Esophagus muscularis mucosa (tissue), 4 donors: ENCODE measurements at places on chromosomes 2 and 18.
A peak's percentile ranks its signal among the peaks of the same experiment; 100 is the strongest.

DNA sequence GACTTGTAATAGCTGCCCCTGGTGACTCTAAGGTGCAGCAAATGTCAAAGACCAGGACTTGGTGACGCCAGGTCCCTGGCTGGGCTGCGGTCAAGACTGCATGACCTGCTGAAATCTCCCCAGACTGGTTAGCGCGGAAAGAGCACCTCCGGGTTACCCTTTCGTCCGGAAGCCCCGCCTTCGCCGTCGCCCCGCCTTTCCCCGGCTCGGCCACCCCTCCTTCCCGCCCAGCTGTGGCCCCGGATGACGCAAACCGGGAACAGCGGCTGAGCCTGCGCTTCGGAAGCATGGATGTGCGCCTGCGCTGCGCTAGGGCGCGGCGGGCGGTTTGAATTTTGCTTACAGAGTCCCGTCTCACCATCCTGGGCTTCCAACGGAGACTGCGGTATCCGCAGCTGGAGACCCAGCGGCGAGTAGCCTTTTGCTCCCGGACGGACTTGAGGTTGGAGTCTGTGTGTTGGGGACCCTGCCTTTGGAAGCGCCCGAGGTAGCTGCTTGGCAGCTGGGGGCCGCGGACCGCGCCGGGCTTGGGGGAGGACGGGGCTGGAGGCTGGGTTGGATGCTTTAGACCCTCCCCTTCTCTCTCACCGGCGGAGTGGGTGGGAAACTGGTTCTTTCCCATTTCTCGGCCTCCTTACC lies at the start of gene SKA1:
Gene SKA1, plus strand, starts transcription at position 294 of the 639 bp plus-strand sequence. CDS start 785 bp downstream, outside the sequence.
- DNase-seq = peak; percentile 97

- no peak for DNase-seq
Measured at GRCh38 chr2:209145941-209146681, 277.7 kb upstream of the MAP2 start.

GRCh38 chr18:8381821-8382459 lies 227.3 kb upstream of the RAB12 start:
- DNase-seq = no peak

GRCh38 chr2:37911296-37911873 lies 13.7 kb upstream of the RMDN2 start:
- no peak for DNase-seq

DNA sequence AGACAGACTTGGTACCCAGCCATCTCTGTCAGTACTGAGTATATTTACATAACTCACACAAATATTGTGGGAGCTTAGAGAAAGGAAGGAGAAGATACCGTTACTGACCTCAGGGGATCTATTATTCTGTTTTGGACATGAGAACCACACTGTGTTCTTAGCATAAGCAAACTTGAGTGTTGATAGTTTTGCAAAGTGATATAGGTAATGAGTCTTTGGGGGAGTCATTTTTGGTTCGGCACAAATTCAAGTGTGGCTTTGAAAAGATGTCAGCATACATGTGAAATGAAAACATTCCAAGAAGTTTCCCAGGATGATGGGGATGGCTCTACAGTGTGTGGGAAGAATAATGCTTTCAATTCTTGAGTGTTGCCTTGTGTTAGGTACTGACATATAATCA lies 24.1 kb downstream of the SMARCAL1 start:
- no peak for DNase-seq
